Cardiac fibroblast (primary cell): ENCODE measurements at places on chromosomes 16 and 17.

- DNase-seq: no peak
Observed at GRCh38 chr17:31112001-31112661, 17.4 kb downstream of the NF1 start.

GRCh38 chr17:35404360-35404759, 27.9 kb downstream of the SLFN12 start:
- DNase-seq: peak; percentile 23

GRCh38 chr17:8856869-8857575, 10.5 kb downstream of the PIK3R6 start:
- DNase-seq: no peak

DNA sequence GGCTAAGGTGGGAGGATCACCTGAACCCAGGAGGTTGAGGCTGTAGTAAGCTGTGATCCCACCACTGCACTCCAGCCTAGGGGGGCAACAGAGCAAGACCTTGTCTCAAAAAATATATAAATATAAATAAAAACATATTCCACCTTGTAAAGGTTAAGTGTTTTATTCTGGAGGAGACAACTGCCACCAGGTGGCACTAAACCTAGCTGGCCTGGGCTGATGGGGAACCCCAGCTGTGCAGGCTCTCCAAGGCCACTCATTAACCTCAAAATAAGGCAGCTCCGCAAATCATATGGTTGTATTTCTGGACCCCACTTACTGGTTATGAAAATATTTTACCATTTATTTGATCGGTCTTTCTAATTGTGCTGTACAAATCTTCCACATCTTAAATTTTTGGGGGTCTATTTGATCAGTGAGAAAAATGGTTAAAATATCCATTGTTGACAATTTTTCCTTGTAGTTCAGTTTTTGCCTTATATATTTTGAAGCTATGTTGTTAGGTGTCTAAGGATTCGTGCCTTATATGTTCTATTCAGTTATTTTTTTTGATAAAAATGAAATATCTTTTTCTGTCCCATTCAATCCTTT, 8.5 kb upstream of the ICAM2 start:
- DNase-seq: peak; percentile 76

DNA sequence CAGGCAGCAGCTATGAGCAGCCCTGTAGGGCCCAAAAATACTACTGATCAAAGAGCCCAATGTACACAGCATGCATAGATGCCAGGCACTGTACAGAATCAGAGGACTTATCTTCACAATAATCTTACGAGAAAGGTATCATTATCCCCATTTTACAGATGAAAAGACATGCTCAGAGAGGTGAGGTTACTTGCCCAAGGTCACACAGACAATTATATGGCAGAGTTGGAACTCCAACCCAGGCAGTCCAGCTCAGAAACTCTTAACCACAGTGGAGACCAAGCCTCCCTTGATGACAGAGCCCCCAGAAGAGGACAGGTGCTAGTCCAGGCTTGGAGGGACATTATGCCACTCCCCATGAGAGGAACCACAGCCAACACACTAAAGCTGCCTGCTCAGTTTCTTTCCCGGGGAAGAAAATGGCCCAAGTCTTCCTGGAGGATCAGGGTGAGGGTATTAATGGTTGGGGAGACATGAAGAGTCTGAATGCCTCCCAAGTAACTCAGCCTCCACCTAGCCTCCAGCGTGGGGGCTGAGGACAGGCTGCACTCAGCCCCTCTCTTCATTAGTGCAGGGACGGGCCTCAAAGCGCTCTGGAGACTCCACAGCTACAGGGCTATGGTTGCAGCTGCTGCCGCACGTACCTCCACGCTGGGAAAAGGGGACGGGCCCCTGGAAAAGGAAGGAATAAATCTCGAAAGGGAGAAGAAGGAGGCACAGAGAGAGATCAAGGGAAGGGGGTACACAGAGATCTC, 826 bp downstream of the UNC119 start:
- DNase-seq: no peak

GRCh38 chr16:54066451-54067105, 220.0 kb downstream of the IRX3 start:
- DNase-seq: no peak
